Dorsolateral prefrontal cortex (tissue), 122 donors: ENCODE measurements at places on chromosomes 13 and 19.

DNA sequence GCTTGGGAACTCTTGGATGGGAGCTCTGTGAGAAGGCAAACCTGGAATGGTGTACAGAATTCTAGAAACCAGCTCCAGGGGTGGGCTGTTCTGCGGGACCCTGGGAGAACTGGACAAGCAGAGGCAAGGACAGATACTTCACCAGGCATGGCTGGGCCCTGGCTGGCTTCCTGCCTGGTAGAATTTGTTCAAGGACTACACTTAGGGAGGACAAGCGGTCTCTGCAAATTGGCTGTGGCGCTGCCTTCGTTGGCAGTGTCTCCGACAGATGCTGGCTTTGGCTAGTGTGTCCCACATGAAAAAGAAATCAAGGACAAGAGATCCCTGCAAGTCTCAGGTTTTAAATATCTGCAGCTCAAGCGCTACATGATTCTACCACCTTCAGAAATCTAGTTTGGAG lies 12.4 kb downstream of the CEBPG start:
- DNase-seq, result no peak

- no peak for DNase-seq
Measured at GRCh38 chr19:48029431-48029830, 14.4 kb downstream of the CABP5 start.

DNA sequence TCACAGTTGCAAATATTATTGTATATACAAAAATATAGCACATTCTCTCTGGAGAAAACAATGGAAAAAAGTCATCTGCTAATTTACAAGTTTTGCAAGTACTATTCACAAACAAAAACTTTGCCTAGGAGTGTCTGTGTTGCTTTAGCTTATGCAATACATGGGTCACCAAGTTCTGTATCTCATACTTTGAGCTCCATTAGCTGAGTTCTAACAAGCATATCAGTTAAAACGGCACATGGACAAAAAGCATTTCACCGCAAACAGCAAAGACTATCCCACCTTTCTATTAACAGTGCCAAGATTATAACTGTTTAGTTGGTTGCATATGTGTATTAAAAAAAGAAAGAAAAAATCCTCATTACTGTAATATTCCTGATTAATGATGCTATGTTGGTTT lies 4.6 kb downstream of the SPRY2 start:
- no peak for DNase-seq

DNA sequence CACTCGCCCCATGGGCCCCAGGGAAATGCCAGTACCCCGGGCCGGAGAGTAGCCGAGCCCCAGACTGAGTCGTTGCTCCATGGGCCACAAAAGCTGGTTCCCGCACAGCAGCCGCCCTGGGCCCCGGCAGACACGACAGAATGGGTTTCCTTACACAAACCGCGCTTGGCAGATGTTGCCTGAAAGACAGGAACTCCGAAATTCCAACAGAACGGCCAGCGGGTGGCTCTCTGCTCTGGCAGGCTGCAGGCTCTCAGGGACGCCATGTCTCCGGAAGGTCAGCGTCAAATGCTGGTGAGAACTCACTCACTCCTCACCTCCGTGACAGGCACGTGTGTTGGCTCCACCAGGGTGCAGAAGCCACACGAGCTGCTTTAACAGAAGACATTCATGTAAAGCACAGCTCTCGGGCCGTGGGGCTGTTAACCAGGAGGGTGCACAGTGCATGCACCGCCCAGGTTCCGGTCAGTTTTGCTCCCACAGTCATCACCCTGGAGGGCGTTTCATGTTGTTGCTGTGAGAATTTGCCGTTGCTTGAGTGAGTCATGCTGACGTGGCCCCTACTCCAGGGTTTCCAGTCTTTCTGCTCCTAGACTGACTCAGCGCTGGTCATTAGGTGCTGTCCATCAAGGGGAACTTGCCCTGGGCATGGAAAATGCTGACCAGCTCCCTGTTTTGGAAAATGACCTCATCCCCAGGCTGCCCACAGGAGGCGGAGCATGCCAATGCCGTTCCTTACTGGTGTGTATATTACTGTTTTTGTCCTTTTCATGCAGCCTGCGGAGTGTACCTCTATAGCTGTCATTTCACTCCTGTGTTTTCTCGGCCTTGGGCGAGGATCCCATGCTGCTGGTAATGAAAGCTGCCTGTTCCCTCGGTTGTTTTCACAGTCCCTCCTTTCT lies 44.8 kb downstream of the ANKRD10 start:
- DNase-seq, result peak; percentile 17

DNA sequence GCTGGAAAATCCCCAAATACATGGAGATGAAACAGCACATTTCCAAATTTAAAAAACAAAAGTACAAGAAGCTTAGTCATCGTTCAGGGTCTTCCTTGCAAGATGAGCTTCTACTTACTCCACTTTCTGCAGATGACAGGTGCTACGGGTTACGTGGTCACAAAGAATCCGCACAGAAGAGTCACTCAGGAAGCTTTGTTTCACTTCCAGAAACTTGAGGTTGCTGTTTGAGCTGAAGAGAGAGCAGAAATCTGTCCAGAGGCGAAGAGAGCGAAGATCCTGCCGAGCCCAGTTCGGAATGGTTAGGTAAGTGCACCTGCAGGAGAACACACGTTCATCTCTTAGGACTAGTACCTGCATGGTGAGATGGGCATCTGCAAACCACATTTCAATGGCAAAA lies 9.4 kb downstream of the NLRP7 start:
- no peak for DNase-seq

DNA sequence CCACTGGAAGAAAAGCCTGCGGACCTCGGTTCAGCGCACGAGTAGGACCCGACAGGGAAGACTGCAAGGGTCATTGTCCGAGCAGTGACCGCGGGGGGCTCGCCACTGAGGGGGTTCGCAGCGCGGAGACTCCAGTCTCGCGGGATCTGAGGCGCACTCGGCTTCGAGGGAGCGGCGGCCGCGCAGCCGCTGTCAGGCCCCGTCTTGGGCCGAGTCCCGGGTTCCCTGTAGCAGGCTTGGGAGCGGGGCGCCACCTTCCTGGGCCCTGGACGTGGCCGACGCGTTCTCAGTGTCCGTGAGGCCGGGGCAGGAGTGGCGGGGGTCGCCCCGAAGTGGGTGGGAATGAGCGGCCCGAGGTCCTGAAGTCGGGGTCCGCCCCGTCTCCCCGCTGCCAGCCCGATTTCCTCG lies 474 bp upstream of the FAM174C start:
- DNase-seq, result no peak

DNA sequence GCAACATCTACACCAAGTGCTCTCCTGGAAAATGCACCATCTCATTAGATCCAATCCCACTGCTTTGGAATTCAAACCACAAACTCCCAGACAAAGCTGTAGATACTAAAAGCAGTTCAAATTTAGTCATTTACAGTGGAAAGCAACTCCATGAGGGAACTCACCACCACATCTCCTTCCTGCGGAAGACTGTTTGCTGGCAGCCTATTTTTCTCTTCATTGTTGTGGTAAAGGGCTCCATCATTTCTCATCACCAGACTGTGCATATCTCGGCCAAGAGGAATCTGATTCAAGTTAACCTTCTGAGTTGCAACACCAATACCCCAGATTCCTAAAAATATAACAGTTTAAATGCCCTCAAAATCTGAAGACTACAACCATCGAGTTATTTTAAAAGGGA lies 8.4 kb downstream of the SPRYD7 start:
- no peak for DNase-seq

- DNase-seq, result no peak
Measured at GRCh38 chr13:24649688-24650043, 30.5 kb upstream of the ATP12A start.

DNA sequence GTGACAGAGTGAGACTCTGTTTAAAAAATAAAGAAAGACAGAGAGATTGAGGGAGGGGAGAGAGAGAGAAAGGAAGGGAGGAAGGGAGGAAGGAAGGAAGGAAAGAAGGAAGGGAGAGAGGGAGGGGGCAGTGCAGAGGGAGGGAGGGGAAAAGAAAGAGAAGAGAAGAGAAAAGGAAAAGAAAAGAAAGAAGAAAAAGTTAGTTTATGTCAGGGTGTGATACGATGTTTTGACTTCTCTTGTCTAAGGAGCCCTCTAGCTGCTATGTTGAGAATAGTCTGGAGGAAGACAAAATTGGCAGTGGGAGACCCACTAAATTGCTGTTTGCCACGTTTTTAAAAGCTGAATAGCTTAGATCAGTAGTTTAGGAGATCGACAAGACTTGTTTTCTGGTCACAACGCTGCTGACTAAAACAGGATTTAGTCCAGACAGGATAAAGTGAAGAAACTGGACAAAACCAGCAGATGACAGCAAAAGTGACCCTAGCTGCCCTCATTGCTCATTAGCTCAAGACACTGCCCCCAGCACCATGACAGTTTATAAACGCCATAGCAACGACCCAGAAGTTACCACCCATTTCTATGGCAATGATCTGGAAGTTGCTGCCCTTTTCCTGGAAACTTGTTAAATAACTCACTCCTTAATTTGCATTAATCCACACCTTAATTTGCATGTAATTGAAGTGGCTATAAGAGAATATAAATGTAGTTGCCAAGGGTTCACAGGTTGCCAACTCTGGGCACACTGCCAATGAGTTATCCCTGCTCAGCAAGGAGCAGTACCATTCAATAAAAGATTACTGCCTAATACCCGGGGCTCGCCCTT lies 11.1 kb downstream of the TEX101 start:
- DNase-seq, result no peak

GRCh38 chr13:67223024-67223423 lies 7.1 kb downstream of the PCDH9 start:
- no peak for DNase-seq

- peak; percentile 64 for DNase-seq
Measured at GRCh38 chr13:110914331-110915056, 375 bp downstream of the ANKRD10 start.

GRCh38 chr13:43077461-43077860 lies 54.1 kb downstream of the DNAJC15 start:
- DNase-seq, result no peak

GRCh38 chr19:2550431-2551171 lies 74.7 kb downstream of the GADD45B start:
- peak; percentile 69 for DNase-seq

GRCh38 chr13:111875915-111876314 lies 191.0 kb upstream of the SOX1 start:
- DNase-seq, result no peak

DNA sequence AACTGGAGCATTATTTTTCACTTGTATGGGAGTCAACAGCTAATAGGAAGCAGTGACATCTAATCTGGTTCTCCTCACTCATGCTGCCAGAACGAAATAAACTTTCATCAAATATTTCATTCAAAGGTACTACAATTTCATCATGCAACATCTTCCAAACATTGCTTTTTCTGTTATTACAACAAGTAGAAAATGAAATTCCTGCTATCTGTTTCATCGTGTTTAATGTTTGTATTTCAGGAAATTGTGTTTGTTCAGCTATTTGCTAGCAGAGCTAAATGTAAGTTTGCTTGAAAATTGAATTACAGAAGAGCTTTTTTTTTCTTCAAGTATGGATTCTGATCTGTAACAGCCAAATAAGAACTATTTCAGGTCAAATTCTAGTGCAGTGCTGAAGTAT lies 90.1 kb downstream of the SLITRK6 start:
- no peak for DNase-seq

DNA sequence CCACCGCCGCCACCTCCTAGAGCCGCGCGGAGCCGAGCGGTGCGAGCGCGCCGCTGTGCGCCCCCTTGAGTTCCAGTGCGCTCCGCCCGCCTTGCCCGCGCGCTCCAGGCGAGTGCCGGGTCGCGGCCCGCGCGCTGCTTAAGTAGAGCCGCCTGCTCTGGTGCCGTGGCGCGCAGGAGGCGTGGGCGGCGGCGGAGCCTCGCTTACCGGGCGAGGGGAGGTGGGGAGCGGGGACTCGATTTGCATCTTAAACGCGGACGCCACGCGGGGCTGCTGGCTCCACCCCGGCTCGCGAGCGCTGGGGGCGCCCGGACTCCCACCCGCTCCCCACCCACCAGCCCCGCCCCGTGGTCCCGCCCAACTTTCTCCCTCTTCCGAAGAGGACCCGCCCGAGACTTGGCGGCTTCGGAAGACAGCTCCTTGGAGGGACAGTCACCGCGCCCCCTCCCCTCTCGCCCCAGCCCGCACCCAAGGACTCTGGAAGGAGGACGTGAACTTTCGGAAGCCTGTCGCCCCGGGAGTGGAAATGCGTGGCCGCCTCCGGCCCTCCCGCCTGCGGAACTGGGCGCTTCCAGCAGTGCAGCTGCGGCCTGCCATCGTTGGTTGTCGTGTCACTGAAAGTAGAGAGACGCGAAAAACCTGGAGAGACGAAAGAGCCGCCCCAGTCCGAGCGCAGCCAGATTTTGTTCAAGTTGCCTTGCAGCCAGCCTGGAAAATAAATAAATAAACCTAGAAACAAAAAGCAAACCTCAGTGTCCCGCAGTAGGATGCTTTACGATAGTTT lies at the start of gene KCTD12:
Gene KCTD12 (minus strand): TSS at position 114 of the 784 bp plus-strand sequence. CDS start 257 bp downstream, outside the sequence.
- peak; percentile 73 for DNase-seq

DNA sequence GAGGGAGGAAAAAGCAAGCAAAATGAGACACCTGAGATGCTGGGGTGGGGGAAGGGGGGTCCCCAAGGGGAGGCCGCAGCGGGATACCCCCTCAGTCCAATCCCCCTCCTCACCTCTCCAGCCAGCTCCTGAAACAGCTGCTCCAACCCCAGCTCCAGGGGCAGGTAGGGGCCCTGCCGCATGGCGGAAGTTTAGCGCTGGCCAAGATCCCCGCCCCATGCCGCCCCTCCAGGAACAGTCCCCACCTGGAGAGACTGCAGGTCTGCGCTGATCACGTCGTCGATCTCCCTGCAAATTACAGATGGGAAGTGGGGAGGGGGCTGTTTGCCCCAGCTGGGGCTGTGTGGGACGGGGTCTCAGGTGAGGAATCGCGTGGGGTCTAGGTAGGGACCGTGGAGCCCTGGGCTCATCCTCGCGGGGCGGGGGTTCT lies 9.0 kb downstream of the CAPN12 start:
- no peak for DNase-seq

DNA sequence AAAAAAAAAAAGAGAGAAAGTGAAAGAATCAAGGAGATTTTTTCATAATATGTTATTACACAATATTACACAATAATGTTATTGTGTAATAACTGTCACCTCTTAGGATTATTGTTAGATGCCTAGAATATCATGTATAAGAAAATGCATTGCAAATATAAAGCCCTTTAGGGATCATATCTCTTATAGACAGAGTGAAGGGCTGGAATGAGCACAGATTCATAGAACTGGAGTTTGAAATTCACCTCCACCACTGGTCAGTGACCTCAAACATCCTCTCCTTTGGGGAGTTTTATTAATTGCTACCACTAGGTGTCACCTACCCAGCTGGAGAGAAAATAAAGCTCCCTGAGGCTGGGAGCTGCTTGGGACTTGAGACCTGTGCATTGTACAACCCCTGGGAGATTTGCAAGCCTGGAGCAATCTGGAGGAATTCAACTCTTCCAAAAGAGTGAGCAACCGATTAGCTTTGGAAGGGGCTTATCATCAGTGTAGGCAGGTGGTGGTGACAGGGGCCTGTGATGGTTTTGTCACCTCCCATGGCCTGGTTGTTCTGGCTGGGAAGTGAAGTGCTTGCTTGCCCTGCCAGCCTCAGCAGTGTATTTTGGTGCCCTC lies 30.3 kb upstream of the FRY start:
- DNase-seq, result no peak

- no peak for DNase-seq
Measured at GRCh38 chr19:38877781-38878574, at the start of gene RINL. RINL (minus strand) TSS chr19:38878275; CDS start chr19:38876742, 1,533 bp downstream.

- no peak for DNase-seq
Measured at GRCh38 chr19:29541473-29542253, 15.9 kb downstream of the VSTM2B start.
